ENCODE measurements at places on chromosomes 3 and 15.

DNA sequence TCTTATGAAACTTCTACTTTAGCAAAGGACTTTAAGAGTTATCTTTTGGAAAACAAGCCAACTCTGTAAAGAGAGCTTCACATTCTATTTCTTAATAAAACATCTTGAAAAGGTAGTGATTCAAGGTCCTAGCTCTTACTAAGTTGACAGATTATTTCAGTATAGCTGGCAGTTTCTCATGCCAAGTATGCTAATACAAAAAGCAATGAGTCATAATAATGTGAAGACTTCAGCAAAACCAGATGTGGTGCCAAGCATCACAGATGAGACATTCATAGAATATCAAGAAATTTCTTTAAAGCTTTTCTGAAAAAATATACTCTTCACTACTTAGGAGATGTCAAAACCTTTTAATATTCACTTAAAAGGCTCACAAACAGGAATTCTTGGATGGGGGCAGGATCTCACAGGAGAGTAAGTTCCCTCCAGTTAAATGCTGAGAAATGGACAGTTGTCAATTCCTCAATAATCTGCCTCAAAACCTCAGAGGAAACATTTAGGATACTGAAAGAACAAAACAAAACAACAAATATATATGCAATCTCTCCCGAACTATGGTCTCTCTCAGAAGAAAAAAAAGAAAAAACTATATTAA is 45.6 kb downstream of the DCBLD2 start:
- DNase-seq = no peak

GRCh38 chr15:35627696-35628095 is 81.7 kb upstream of the DPH6 start:
- DNase-seq = no peak

DNA sequence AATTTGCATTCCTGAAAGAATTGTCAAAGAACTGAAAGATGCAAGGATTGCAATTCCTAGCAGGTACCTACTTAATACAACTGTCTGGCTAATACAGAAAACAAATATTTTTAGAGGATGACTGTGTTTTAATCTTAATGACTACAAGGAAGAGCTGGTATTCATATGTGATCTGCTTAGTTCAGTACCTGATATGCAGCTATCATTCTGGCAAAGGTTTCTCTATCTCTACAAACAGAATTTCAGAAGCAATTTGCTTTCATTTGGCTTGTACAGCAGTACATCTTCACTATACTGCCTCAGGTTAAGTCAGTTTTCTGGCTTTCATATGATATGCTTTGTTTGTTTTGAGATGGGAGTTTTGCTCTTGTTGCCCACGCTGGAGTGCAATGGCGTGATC is 51.3 kb downstream of the TBL1XR1 start:
- peak; percentile 18 for DNase-seq

- no peak for DNase-seq
Observed at GRCh38 chr3:11953350-11953749, 50.8 kb upstream of the SYN2 start.

DNA sequence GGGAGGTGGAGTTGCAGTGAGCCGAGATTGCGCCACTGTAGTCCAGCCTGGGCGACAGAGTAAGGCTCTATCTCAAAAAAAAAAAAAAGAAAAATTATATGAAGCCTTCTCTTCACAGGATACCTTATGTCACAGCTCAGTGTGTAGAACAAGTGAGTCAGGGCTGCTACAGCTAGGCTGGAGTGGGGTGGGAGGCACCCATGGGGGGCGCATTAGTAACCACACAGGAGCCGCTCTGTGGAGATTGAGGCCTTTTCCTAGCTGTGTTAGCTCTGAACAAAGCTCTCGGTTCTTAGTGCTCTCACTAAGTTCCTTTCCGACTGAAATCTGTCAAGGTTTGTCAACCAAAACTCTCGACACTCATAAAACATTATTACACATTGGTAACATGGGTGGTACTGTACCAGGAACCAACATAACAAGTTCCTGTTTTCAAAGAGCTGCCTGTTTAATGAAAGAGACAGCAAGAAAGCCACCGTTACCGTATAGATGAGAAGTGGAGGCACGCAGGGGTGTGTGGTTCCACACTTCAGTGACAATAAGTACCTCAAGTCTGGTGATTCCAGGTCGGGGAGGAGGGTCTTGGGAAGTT is 4.5 kb downstream of the LRRC31 start:
- no peak for DNase-seq

- DNase-seq = no peak
Observed at GRCh38 chr3:171749124-171749523, 61.2 kb downstream of the PLD1 start.
